Stimulated activated CD4-positive, alpha-beta T cell treated with anti-CD3 and anti-CD28 coated beads, Interleukin-1b, Interleukin-23, amount 100 ng/mL, for 1 hour (primary cell): ENCODE measurements at places on chromosomes 3 and 15.

DNA sequence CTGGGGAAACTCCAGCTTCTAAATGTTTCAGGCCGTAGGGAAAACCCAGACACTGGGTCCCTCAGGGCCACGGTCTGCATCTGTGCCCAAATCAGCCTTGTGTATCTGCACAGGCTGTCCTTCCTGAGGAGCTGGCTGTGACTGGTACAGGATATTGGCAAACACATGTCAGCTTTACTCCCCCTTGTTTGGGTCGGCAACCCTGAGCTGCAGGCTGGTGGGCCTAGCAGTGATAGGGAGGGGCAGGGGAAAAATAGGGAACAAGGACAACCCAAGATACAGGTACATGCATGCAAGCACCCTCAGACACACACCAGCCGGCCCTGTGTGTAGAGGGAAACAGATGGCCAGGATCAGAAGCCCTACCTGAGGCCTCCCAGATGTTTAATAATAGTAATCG lies 28.7 kb upstream of the HCN4 start:
- no peak for DNase-seq

DNA sequence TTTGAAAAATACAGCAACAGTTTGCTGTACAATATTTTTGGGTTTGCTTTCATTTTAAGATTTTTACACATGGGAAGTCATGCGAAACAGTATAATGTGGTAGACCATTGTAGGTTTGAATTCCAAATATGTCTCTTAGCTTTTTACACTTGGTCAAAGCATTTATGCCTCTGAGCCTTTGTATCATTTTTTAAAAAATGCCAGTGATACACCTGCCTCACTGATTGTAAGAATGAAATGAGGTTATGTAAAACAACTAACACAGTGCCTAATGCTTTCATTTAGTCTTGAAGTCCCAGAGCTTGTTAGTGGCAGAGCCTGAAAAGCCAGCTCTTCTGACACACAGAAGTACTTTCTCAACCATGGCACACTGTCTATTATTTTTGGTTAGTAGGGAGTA lies 202.0 kb downstream of the UBE2E2 start:
- DNase-seq, result no peak

- no peak for DNase-seq
Observed at GRCh38 chr3:86991840-86992435, 989 bp upstream of the VGLL3 start.

GRCh38 chr3:127535901-127536829 lies 54.4 kb downstream of the TPRA1 start:
- DNase-seq, result no peak

DNA sequence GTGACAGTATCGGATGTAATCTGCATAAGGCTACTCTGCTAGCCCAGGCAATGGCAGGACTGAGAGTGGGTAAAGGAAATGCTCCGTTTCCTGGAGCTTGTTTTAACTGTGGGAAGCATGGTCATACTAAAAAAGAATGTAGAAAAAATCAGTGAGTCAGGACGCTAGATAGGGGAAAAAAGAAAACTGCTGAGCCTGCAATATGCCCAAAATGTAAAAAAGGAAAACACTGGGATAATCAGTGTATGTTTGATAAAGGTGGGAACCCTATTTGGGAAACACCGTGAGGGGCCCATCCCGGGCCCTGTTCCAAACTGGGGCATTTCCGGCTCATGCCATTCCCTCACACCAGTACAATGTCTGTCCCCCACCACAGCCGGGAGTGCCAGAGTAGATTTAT lies 775.8 kb downstream of the ZPLD1 start:
- no peak for DNase-seq

GRCh38 chr3:99236576-99236975 lies 335.1 kb upstream of the DCBLD2 start:
- DNase-seq, result no peak

DNA sequence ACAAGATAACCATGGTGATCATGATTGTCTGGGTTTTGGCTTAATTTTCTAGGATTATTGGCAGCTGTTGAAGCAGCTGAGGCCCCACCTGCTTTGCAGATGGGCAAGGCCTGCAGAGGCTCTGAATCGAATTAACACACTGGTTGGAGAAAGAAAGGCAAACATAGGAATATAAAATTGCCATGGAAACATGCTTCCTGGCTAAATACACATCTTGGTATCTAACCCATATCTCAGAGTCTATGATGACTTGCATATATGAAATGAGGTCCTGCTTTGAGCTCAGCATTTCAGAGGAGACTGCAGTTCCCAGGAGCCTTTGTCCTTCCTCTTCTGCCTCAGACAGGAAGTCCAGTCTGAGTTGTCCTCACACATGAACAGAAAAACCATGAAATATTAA lies 24.3 kb upstream of the SV2B start:
- no peak for DNase-seq

DNA sequence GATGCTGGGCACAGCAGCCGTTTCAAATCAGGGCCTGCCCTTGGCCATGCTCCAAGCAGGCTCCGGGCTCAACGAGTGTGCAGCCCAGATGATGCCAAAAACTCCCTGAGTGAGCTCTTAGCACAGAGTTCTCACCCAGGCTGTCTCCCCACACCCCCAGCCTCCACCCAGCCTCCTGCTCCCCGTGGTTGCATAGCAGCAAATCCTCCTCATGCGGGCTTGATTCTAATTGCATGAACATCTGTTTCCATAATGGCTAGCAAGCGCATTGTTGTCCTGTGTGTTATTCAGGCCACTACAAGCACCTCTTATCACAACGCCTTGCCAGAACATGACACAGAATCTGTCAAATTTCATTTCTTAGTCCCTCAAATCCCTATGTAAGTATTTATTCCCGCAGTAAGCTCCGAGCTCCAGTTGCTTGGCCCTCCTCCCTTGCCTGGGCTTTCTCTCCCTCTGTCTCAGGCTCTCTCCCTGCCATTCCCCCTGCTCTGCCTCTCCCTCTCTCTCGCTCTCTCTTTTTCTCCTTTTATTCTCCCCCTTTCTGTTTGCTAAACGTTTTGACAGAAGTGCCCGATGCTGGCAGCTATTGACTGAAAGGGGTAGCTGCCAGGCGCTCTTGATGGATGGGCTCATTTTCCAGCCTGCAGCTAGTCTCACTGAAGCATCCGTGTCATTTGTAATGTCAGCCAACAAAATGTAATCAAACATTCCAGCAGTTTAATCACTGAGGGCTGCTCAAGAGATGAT lies 306.5 kb downstream of the IL20RB start:
- no peak for DNase-seq
